NCI-H1105 (cell line): ENCODE measurements at places on chromosomes 16 and 17.

DNA sequence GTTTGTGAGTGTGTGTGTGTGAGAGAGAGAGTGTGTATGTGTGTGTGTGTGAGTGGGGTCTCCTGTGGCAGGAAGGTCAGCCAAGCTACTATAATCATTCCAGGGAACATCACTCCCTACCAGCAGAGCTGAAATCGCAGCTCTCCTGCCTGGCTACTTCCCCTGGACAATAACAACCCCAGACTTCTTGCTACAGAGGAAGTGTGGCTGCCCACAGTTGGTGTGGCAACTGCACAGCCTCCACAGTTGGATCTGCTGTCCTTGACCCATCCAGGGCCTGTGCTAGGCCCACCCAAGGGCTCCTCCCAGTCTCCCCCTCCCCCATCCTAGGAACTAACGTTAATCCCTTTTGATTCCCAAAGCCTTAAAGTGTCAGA is 1.5 kb downstream of the SLC13A5 start:
- no peak for DNase-seq

DNA sequence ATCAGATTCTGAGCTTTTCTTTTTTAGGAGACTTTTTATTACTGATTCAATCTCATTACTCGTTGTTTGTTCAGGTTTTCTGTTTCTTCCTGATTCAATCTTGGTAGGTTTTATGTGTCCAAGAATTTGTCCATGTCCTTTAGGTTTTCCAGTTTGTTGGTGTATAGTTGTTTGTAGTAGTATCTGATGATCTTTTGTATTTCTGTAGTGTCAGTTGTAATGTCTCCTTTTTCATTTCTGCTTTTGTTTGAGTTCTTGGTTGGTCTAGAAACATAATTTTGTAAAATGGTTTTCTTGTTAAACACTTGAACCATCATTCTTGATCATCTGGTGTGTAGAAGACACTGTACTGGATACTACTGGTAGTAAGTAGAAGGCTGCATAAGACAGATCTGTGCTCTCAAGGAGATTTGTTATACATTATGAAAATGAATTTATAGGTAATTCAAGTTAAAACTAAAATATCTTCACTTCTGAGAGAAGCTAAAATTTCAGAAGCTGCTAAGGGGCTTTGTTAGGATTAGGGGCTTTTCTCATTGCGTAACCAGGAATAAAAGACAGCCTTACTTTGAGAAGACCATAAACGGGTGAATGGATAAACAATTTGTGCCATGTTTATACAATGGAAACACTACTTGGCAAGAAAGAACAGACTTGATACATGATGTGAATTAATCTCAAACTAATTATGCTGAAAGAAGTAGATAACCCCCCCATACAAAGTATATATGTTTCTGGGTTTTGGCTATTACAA is 44.0 kb downstream of the NSRP1 start:
- no peak for DNase-seq

DNA sequence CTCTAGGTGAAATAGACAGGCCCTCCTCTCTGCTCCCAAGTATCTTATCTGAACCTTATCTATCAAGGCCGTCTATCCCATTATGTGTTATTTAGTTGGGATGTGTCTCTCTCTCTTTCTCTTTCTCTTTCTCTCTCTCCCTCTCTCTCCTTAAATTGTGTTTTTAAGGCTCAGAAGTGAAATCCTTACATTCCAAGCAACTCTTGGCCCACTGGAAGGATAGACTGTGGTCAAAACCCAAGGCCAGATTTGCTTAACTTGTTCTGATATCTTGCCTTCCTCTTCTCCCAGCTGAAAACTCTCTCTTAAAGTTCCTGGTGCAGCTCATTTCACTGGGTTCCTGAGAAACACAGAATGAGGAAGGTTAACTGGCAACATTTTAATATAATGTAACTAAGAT is 14.7 kb downstream of the CDRT4 start:
- no peak for DNase-seq

GRCh38 chr17:17090642-17091103 is 48.4 kb downstream of the MPRIP start:
- no peak for DNase-seq

GRCh38 chr17:63881935-63882601 is at the start of gene GH2:
TSS of gene GH2 (minus strand) at chr17:63881944. CDS start at chr17:63881801, 143 bp downstream.
- no peak for DNase-seq

DNA sequence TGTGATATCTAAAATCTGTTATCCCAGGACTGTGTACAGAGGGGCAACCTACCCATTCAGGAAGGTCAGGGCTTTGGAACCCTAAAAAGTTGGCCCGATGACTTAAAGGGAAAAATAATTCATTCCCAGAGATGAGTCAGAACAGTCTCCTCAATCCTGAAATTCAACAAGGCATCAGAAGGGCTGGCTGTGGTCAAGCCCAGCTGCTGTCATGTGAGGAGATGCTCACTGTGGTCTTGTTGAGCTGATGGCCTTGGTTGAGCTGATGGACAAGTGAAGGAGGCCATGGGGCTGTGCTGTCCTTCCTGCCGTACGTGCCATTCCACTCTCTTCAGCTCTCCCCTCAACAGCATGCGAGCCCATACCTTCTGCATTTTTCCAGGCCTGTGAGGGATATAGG is 20.9 kb upstream of the DRG2 start:
- DNase-seq, result no peak

DNA sequence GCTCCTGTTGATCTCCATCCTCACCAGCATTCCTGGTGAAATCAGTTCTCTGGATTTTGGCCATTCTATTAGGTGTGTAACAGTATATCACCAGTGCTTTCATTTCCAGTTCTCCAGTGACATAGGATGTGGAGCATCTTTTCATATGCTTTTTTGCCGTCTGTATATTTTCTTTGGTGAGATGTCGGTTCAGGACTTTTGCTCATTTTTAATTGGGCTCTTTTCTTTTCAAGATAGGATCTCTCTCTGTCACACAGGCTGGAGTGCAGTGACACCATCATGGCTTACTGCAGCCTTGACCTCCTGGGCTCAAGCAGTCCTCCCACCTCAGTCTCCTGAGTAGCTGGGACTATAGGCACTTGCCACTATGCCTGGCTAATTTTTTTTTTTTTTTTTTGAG is 74.2 kb downstream of the TANGO6 start:
- no peak for DNase-seq
